ENCODE measurements at places on chromosomes 5 and 9.

- peak overlapping the region; percentile 77 for H3K27ac ChIP-seq
- H3K4me3 ChIP-seq, result peak overlapping the region; percentile 58
- H3K27me3 ChIP-seq, result no peaks in the 10 kb centered on the region
- no peaks in the 10 kb centered on the region for H3K36me3 ChIP-seq
- H3K4me1 ChIP-seq, result peaks cover 22% of the 10 kb centered on the region
These were observed 1.0 kb downstream of the ANKH start for GRCh38 chr5:14870337-14871213.

DNA sequence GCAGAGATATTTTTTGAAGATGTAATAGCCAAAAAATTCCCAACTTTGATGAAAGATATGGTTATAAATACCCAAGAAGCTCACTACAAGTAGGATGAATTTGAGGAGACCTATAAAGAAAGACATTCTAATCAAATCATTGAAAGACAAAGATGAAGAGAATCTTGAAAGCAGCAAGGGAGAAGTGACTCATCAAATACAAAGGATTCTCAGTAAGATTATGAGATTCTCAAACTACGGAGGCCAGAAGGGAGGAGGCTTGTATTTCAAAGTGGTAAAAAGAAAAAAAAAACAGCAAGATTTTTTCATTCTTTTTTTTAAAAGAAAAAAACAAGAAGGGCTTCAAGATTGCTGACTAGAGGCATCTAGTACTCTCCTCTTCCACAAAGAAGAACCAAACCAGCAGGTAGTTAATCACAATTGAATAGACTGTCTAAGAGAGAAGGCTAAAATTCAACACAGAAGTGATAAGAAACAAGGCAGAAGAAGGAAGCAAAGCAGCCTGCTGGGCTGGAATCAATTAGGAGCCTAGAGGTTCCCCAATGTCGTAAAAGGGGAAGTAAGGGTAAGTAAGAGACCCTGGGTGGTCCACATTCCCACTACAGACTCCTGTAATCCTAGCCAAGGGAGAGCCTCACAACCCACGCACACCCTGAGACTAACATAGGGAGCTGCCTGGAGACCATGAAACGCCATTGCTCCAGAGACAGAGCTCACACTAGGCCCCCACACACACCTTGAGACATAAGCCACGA lies 59.1 kb upstream of the NIPAL4 start:
- H3K27ac ChIP-seq, result no peak overlapping the region
- H3K36me3 ChIP-seq, result no peaks in the 10 kb centered on the region
- peaks cover 11% of the 10 kb centered on the region for H3K27me3 ChIP-seq

DNA sequence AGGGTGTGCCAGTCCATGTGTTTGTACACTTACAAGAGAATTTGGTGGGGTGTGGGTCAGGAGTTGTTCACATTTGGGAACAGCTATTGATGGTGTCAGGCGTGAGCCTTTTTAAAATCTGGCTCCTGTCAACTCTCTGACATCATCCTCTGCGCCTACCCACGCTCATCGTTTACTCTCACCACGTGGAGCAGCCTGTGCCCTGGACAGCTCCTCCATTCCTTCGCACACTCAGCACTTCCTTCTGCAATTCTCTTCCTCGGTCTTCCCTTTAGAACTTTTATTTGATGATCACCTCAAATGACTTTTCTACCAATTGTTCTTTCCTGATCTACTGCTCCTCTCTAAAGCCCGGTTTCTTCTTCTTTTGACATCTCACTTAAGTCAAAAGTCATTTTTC lies 42.1 kb upstream of the GNAQ start:
- no peaks in the 10 kb centered on the region for H3K27me3 ChIP-seq
- no peaks in the 10 kb centered on the region for H3K36me3 ChIP-seq
- no peak overlapping the region for H3K4me3 ChIP-seq
- DNase-seq, result no peak

DNA sequence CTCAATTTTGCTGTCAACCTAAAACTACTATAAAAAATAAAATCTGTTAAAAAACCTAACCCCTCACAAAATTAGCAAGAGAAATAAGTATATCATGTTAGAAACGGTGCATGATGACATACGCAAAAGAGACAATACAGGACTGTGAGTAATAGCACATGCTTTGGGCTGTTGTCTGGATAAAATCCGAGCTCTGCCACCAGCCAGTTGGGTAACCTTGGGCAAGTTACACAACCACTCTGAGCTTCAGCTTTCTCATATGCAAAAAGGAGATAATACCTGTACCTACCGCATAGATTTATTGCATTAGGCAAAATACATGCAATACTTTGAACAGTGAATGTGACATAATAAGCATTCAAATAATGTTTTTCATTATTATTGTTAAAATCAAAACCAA lies 481.7 kb downstream of the TLE1 start:
- H3K27ac ChIP-seq, result no peak overlapping the region
- no peaks in the 10 kb centered on the region for H3K4me1 ChIP-seq
- no peak overlapping the region for H3K4me3 ChIP-seq
- no peaks in the 10 kb centered on the region for H3K36me3 ChIP-seq
- H3K27me3 ChIP-seq, result no peaks in the 10 kb centered on the region

DNA sequence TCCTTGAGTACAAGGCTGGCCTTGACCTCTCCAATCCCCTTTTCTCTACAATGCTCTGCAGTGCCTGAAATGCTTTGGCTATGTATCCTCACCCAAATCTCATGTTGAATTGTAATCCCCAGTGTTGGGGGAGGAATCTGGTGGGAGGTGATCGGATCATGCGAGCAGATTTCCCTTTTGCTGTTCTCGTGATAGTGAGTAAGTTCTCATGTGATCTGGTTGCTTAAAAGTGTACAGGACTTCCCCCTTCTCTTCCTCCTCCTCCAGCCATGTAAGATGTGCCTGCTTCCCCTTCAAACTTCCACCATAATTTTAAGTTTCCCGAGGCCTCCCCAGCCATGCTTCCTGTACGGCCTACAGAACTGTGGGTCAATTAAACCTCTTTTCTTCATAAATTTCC lies 28.5 kb upstream of the AKNA start:
- DNase-seq, result no peak
- H3K36me3 ChIP-seq, result peaks cover 2% of the 10 kb centered on the region
- H3K4me3 ChIP-seq, result no peak overlapping the region
- no peak overlapping the region for H3K27ac ChIP-seq

- no peaks in the 10 kb centered on the region for H3K27me3 ChIP-seq
- H3K4me3 ChIP-seq, result no peak overlapping the region
- H3K27ac ChIP-seq, result no peak overlapping the region
- DNase-seq, result no peak
- H3K36me3 ChIP-seq, result no peaks in the 10 kb centered on the region
These were observed 76.9 kb upstream of the RPS23 start for GRCh38 chr5:82355053-82355452.

GRCh38 chr9:136137321-136138265 lies 18.9 kb upstream of the TMEM250 start:
- H3K4me3 ChIP-seq, result no peak overlapping the region
- DNase-seq, result no peak
- H3K27ac ChIP-seq, result no peak overlapping the region

DNA sequence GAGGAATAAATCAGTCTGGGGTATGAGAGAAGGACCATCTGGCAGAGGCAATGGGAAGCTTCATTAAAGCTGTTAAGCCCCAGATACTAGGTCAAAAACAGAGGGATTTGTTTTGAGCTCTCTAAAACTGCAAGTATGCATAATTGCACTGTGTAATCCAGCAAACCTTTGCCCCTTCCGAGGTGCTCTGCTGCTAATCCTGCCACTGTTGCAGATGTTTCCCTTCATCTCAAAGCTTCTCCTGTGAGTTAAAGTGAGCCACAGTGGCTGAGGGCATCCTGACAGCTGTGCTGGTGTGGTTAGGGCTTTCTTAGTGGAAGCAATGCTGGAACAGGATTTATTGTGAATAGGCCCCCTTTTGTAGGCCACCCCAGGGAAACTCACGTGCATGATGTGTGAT lies 160.3 kb upstream of the TRPC7 start:
- no peaks in the 10 kb centered on the region for H3K36me3 ChIP-seq
- DNase-seq, result no peak
- H3K4me1 ChIP-seq, result no peaks in the 10 kb centered on the region
- no peaks in the 10 kb centered on the region for H3K27me3 ChIP-seq

DNA sequence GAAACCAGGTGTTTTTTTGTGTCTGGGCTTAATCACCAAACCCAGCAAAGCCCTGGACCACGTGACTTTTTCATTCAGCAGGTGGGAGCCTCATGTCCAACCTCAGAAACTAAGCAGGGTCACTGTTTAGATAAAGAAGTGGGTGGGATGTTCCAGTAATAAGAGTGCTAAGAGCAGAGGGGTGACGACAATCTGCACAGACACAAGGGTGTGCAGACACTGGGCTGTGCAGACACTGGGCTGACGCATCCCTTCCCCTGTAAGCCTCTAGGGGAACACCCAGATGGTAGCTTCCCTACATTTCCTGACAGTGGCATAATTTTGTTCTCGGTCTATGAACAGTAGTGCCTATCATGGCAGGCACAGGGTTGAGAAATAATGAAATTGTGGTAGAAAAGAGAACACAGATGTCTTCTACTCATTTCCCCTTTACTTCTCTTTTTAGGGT lies 85.1 kb downstream of the SAXO1 start:
- H3K4me3 ChIP-seq, result no peak overlapping the region
- H3K4me1 ChIP-seq, result no peaks in the 10 kb centered on the region
- H3K27ac ChIP-seq, result no peak overlapping the region
- H3K27me3 ChIP-seq, result no peaks in the 10 kb centered on the region
- no peak for DNase-seq

DNA sequence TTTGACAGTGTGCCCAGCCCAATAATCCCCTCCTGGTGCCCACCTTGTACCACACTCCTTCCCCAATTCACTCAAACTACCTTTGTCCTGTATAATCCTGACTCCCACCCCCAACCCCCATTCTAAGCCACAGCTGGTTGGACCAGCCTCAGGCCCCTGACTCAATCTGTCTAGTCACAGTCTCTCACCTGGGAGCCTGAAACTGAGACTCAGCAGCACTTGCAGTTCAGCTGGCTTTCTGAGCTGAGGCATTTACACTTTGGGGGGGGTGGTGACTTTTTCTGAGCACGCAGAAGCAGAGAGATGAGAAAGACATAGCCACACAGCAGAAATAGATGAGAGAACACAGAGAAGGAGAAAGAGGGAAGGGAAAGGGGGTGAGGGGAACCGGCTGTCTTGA lies 247.3 kb downstream of the MAN2A1 start:
- H3K36me3 ChIP-seq, result no peaks in the 10 kb centered on the region
- H3K4me3 ChIP-seq, result no peak overlapping the region
- no peaks in the 10 kb centered on the region for H3K4me1 ChIP-seq
- H3K27ac ChIP-seq, result no peak overlapping the region

DNA sequence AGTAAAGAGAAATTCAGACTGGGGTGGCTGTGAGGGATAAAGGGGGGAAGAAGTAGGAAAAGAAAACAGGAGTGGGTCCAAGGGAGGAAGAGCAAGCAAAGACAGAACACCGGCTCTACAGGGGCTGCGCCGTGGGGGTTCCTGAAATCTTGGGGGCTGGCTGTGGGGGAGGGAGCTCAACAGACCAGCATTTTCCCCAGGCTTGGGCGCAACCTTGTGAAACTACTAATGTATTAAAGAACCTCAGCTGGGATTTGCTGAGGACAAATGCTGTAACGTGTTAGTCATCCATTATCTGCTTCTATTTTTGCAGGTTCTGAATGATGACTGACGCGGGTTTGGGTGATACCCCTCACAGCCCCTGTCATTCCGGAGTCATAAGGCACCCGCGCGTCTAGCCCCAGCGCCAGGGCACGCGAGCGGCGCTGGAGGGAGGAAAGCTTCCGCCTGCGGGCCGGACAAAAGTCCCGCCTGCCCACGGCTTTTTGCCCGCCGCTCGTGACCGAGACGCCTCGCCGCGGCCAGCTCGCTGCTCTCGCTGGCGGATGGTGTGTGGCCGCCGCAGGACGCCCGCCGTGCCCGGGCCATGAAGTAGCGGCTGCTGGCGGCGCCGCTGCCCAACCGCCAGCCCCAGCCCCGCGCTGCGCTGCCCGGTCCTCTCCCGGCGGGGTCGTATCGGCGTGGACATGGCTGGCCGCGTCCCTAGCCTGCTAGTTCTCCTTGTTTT lies 110.6 kb downstream of the PAM start:
- H3K4me3 ChIP-seq, result peak overlapping the region; percentile 92
- no peak overlapping the region for H3K27ac ChIP-seq
- peaks cover 10% of the 10 kb centered on the region for H3K4me1 ChIP-seq
- no peaks in the 10 kb centered on the region for H3K27me3 ChIP-seq
- peak; percentile 21 for DNase-seq
- peaks cover 3% of the 10 kb centered on the region for H3K36me3 ChIP-seq

- no peaks in the 10 kb centered on the region for H3K36me3 ChIP-seq
- peaks cover 5% of the 10 kb centered on the region for H3K27me3 ChIP-seq
- no peak overlapping the region for H3K27ac ChIP-seq
- no peak overlapping the region for H3K4me3 ChIP-seq
- DNase-seq, result no peak
These were observed 105.1 kb downstream of the MAST4 start for GRCh38 chr5:66701244-66701643.

DNA sequence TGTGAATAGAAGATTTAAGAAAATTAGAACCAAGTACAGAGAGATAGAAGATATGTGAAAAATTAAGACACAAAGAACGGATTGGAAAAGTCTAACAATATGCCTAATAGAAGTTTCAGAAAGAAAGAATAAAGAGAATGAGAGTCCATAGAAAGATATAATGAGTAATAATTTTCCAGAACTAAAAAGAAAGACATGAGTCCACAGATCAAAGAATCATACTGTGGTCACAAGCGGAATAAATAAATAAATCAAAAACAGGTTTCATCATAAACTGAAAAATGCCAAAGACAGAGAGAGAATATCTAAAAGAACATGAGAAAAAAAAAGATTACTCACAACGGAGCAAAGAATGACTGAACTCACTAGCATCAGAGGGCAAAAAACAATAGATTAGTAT lies 32.9 kb downstream of the FEM1C start:
- DNase-seq, result no peak
- no peak overlapping the region for H3K27ac ChIP-seq
- H3K4me3 ChIP-seq, result no peak overlapping the region
- no peaks in the 10 kb centered on the region for H3K36me3 ChIP-seq
- H3K27me3 ChIP-seq, result no peaks in the 10 kb centered on the region

DNA sequence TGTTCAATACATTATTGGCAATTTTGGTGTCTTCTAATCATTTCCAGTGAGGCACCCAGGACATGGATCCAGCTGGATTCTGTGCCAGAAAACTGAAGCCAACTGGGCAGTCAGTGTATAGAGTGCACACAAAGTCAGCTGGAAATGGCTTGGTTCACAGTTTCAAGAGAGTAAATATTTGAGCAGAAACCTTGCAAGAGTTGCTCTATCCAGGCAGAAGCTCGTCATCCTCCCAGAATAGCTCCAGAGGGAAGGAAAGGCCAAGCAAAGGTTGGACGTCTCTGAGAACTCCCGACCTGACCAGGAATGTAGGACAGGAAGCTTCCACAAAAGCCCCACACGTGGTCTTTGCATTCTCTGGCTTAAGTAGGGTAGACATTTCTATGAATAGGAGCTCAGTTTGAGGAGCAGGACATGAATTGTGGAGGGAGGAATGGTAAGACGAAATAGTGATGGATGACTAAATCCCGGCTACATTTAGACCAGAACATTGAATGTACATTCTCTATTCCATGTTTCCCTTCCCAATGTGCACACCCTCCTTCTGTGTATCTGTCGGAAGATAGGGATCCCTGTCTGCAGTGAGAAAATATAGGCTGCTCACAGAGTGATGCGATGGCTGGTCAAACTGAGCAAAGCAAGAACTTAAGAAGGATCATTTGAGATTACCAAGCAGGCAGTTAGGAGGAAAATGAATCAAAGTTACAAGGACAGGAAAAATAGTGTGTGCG lies 72.7 kb upstream of the FCN2 start:
- H3K4me3 ChIP-seq, result no peak overlapping the region
- DNase-seq, result no peak
- no peaks in the 10 kb centered on the region for H3K4me1 ChIP-seq
- no peaks in the 10 kb centered on the region for H3K27me3 ChIP-seq
- H3K27ac ChIP-seq, result no peak overlapping the region
- H3K36me3 ChIP-seq, result no peaks in the 10 kb centered on the region
